Effector CD8-positive, alpha-beta T cell (primary cell): ENCODE measurements at places on chromosomes 5 and 9.

- no peak for DNase-seq
Observed at GRCh38 chr9:114121227-114122135, 22.4 kb upstream of the KIF12 start.

DNA sequence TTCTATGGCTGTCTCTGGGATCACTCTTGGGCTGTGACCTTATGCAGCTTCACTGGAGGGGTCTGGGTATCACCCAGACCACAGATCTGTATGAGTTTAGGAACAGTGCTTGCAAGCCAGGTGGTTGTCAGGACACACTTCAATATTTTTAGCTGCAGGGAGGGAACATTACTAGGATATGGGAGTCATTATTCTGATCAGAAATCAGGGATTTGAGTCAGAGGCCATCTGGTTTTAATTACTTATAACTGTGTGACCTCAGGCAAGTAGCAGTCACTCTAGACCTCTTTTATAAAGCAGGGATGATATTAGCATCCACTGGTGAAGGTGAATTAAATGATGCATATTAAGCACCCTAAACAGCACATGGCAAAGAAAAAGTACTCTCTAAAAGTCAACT is 60.1 kb upstream of the NMUR2 start:
- no peak for DNase-seq

GRCh38 chr9:82234160-82234943 is 245.8 kb downstream of the SPATA31D1 start:
- no peak for DNase-seq

- no peak for DNase-seq
Observed at GRCh38 chr5:38595132-38595745, 38.8 kb upstream of the LIFR start.

DNA sequence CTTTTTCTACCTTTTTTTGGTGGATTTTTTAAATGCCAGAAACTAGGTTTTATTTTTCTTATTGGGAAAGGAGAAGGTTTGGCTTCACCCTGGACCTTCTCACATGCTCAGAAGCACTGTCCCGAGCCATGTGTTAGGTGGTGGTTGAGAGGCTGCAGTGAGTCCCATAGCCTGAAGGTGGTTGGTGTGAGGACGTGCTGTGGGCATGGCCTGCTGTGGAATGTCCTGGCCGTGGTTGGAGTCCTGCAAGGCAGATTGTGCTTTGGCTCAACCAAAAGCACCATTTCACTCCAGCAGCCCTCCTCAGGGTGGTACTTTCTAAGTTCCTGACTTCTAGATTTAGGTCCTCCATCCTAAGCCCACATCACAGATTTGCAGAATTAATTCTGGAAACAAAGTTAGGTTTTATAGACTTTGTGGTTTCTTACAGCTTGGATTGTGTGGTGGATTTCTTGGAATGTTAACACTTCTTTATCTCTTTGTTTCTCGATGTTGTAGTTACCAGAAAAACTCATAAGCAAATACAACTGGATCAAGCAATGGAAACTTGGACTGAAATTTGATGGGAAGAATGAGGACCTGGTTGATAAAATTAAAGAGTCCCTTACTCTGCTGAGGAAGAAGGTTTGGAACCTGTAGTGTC is 22.6 kb downstream of the OTULIN start:
- DNase-seq, result no peak

GRCh38 chr5:109161914-109162683 is 247.7 kb downstream of the PJA2 start:
- DNase-seq, result no peak

DNA sequence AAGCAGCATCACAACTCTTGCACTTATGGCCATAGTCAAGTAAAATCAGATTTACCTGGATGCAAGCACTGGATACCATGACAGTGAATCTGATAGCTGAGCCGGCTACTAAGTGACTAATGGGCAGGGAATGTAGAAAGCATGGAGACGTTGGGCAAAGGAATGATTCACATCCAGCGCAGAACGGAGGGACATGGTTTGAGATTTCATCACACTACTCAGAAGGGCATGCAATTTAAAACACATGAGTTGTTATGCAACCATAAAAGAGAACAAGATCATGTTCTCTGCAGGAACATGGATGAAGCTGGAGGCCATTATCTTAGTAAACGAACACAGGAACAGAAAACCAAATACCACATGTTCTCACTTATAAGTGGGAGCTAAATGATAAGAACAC is 169.1 kb upstream of the PIK3R1 start:
- no peak for DNase-seq

GRCh38 chr5:101306391-101307137 is 403.5 kb upstream of the ST8SIA4 start:
- DNase-seq, result no peak

- DNase-seq, result no peak
Observed at GRCh38 chr5:27810458-27810857, 772.1 kb upstream of the CDH9 start.

DNA sequence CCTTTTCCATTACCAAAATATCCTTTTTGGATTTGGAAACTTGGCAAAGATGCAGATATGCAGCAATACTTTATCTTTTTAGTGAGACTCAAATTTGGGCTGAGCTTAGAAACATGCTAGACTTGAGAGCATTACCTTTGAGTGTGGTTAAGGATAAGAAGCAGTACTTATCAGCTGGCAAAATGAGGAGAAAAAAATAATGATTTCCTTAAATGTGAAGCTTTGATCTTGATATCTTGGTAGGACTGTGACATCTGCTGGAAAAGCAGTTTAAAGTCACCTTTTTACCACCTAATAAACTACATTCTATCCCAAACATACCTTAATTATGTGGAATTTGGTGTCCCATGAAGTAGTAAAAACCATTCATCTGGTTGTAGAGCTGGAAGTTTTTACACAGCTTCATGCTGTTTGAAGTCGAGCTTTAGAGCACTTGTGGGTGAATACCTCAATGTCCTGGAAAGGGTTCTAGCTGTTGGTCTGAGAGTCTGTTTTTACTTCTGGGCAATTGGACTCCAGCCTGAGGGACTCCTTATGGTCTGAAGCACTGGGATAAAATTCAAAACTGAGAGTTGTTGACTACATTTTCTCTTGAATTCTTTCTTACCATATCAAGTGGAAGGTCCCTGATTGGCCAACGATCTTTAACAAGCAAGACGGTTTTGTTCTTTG is 53.4 kb downstream of the LRRC70 start:
- no peak for DNase-seq

- no peak for DNase-seq
Observed at GRCh38 chr9:13939134-13939533, 374.8 kb downstream of the NFIB start.

DNA sequence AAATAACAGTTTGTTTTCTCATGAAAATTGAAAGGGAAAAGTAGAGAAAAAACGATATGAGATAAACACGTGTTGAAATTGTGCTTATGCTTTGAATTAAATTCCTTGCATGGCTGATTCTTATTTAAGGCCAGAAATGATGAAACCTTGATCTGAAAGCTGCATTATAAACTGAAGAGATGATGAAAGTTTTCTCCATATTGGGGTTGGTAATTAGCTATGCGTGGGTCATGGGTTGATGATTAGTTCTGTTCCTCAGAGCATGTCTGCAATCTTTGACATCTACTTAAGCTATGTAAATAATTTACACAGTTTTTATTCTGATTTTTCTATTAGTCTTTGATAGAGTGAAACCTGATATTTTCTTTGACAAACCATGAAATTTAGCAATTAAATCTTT is 264.1 kb downstream of the CD180 start:
- no peak for DNase-seq

DNA sequence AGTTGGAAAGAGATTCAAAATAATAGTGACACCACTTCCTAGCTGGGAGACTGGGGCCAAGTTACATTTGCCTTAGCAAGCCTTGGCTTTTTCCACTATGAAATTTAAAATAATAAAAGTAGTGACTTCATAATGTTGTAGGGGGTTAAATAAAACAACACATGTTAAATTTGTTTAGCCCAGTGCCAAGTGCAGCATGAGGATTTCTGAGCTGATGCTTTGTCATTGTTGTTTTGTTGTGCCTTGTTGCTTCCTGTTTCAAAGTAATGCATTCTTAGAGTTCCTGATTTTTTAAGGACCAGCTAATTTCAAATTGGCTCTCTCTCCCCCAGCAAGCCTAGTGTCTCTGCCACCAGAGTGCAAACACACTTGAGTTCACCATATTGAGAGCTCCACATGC is 270.7 kb upstream of the PAPPA start:
- DNase-seq, result no peak

DNA sequence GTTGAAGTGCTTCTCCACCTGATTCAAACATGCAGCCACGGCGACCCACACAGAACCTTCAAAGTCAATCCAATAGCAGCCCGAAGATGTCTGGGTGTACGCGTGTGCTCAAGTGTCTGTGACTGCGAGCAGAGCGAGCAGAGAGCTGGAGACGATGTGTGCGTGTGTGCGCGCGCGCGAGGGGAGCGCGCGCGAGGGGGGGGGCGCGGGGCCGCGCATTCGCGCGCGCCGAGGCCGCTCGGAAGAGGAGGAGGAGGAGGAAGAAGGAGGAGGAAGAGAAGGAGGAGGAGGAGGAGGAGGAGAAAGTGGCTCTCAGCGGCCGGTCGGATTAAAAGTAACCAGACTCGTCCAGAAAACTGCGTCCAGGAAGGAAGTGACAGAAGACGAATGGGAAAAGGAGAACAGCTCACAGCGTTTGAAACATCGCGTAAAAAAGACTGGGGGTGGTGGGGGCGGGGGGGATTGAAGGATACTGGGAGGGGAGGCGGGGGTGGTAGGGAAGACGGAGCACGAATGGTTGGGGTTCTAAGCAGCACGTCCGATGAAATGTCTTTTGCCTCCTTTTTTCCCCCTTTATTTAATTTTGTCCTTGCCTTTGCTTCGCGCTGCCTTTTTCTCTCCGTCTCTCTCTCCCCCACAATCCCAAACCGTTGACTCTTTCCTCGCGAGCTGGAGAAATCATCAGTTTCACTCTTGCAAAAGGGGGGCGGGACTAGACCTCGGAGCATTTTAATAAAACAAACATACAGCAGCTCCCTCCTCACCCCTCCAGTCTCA is at the start of gene MEF2C:
Gene MEF2C, minus strand, starts transcription at position 126 of the 777 bp plus-strand sequence. CDS start 59,396 bp downstream, outside the sequence.
- no peak for DNase-seq

GRCh38 chr5:160957312-160957861 is 105.4 kb upstream of the ATP10B start:
- no peak for DNase-seq

DNA sequence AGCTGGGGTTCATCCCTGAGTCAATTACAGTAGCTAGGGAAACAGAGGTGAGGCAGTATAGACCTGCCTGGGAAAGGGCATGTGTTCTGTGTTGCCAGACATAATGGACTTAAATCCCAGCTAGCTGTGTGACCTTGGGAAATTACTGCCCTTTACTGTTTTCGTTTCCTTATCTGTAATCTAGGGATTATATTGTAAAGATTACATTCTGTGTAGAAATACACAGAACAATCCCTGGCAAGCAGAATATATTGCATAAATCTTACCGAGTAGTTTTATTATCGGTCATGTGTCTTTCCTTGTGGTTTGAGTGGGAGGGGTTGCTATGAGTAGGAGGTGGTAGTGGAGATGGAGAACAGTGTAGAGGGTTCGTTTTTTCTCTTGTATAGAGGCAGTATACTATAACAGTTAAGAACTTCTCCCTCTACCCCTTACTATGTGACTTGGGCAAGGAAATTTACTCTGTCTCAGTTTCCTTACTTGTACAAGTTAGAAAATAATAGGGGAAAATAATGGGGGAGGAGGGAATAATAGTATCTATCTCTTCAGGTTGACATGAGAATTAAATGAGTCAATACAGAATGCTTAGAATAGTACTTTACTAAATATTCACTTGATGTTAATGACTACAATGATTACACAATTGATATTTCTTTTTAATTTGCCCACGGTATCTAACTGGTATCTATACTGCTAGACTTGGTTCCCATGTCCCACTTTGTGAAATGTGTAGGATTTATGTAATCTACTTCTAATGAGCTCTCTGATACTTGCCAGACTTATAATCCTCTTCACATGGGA is 7.1 kb upstream of the DMXL1 start:
- DNase-seq, result no peak

DNA sequence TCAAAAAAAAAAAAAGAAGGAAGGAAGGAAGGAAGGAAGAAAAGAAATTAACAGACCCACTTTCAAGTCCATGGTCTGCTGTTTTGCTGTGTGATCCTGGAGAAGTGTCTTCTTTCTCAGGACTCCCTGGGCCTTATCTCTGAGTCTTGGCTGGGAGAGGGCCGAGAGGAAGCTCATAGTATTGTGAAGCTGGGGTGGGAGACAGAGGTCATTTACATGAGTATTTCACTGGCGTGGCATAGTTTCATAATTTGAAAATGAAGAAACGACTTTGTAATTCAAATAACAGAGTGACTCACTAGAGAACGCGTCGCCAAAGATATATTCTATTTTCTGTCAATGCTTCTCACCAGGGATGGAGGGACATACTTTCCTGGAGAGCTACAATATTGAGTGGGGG is 2.4 kb upstream of the C9orf50 start:
- DNase-seq, result no peak

- DNase-seq, result no peak
Observed at GRCh38 chr9:110971705-110972104, 66.6 kb downstream of the LPAR1 start.

GRCh38 chr9:86990290-86990689 is 43.0 kb upstream of the GAS1 start:
- no peak for DNase-seq
